ENCODE measurements at places on chromosomes 11 and 22. TPM values are rescaled to one million over a fixed set of nuclear protein-coding genes. Genes with fewer than 3 reads are reported as not detected.

GRCh38 chr11:60124802-60125432 lies 36.5 kb downstream of the MS4A2 start:
- no peak for DNase-seq

DNA sequence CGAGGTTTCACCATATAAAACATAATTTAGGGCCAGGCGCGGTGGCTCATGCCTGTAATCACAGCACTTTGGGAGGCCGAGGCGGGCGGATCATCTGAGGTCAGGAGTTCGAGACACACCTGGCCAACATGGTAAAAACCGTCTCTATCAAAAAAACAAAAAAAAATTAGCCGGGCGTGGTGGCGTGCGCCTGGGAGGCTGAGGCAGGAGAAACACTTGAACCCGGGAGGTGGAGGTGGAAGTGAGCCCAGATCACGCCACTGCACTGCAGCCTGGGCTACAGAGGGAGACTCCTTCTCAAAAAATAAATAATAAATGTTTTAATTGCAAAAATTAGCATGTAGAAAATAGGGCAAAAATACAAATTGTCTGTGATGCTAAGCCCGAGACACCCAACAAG lies 993 bp upstream of the SFI1 start:
- DNase-seq, result no peak

Gene TRIM49
- polyA plus RNA-seq, result not detected

Gene LMNTD2
- polyA plus RNA-seq, result 7.6 TPM

Gene OVOL1
- 0.09 TPM for polyA plus RNA-seq
